Stimulated activated CD4-positive, alpha-beta T cell treated with anti-CD3 and anti-CD28 coated beads, Interleukin-1b, Interleukin-23, amount 100 ng/mL, for 1 hour (primary cell): ENCODE measurements at places on chromosomes 6 and 20.

- DNase-seq: no peak
These were observed 59.8 kb downstream of the SNAP25 start for GRCh38 chr20:10278412-10278811.

- no peak for DNase-seq
These were observed 377.3 kb upstream of the JAG1 start for GRCh38 chr20:11051136-11051535.

- DNase-seq: no peak
These were observed 208.0 kb downstream of the ARHGAP18 start for GRCh38 chr6:129501740-129502660.

DNA sequence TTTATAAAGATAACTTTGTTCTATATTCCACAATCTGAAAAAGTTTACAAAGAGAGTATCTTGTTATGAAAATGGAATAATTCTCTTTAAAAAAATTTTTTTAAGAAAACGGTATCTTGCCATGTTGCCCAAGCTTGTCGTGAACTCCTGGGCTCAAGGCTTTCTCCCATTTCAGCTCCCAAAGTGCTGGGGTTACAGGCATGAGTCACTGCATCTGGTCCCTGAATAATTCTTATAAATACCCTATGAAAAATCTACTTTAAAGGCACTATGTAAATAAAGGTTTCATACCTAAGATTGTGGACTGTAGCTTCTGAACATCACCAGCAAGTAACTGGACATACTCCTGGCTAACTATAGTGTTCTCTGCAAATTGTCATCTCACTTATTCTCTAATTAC lies 60.3 kb downstream of the SAMD3 start:
- DNase-seq: no peak

GRCh38 chr6:215335-216034 lies 76.8 kb upstream of the DUSP22 start:
- no peak for DNase-seq

- no peak for DNase-seq
These were observed 71.5 kb upstream of the PLN start for GRCh38 chr6:118476551-118476950.

DNA sequence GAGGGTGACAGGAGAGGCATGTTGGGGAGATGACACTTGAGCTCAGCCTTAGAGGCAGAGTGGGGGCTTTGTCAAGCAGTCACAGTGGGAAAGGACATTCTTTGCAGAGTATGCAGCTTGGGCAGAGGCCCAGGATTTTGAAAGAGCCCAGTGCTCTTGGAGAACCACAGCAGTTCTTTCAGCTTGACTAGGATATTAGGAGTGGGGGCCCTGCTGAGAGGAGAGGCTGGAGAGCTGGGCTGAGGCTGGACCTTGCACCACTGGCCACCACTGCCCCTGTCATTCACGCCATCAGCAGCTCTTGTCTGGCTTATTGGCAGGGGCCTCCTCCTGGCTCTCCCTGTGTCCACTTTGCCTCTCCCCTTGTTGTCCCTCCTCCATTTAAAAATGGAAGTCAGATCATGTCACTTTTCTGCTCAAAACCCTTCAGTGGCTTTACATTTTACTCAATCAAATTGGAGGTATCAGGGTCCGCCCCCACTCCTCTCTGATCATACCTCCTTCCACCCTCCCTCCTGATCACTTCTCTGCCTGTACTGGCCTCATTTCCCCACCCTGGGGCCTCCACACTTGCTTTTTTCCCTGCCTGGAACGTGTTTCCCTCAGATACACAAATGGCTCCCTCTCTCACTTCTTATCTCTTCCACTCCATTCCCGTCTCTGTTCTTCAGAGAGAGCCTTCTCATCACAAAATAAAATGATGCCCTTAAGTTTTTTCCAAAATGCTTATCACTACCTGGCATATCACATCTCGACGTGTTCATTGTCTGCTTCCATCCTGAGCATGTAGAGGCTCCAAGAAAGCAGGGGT lies 10.5 kb downstream of the MANBAL start:
- no peak for DNase-seq

GRCh38 chr20:40706977-40707582 lies 18.0 kb upstream of the MAFB start:
- no peak for DNase-seq

GRCh38 chr6:79042088-79042798 lies 35.8 kb downstream of the PHIP start:
- no peak for DNase-seq

GRCh38 chr6:37289931-37290330 lies 32.0 kb upstream of the TMEM217 start:
- DNase-seq: no peak

DNA sequence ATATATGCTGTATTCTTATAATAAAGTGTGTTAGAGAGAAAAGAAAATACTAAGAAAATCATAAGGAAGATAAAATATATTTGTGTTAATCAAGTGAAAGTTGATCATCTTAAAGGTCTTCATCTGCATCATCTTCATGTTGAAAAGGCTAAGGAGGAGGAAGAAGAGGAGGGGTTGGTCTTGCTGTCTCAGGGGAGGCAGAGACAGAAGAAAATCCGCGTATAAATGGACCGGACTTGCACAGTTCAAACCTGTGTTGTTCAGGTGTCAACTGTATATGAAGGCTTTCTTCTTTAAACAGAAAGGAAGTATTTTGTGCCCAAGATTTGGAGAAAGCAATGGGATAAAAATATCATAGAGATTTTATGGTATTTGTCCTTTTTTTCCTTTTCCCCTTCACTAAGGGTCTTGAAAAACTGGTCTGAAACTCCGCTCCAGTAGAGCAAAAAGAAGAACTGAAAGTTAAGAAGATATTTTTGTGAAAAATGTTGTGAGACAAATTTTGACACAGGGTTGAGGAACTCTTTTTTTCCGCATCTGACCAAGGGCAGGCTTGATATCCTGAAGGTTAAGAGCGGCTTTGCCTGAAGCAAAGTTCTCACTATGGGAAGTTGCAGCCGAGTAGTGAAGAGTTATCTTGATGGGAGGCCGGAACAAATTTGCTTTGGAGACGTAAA lies 350.7 kb downstream of the LAMA2 start:
- no peak for DNase-seq

DNA sequence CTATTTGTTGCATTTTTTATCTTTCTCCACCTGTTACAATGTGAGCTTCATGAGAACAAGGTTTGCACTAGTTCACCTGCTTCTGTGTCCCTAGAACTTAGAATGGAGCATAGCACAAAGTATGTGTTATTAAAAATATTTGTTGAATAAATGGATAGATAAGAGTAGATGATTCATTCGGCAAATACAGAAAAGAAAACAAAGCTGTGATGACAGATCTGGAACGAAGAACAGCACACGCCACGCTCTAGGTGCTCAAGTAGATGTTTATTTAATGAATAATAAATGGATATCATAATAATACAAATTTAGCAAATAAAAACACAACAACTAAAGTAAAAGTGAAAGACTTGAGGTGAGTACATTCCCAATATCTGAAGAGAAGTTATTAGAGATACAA lies 273.1 kb downstream of the HAO1 start:
- no peak for DNase-seq

DNA sequence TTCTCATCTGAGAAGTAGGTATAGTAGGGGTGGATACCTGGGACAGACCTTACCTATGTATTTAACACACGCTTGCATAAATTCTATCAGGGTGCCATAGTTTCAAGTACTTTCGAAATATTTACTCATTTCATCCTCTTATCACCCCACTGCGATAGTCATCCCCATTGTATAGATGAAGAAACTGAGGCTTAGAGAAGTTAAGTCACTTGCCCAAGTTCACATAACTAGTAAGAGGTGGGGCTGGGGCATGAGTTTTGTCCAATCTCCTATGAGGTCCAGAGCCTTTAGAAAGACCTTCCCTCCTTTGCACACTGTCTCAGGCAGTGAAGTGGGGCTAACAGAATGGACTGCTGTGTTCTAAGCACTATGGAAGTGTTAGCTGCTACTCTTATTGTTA lies 6.2 kb downstream of the TULP1 start:
- no peak for DNase-seq
